ENCODE measurements at places on chromosomes 6 and 20.

GRCh38 chr20:63000958-63001357 lies 5.8 kb downstream of the BHLHE23 start:
- DNase-seq = no peak

DNA sequence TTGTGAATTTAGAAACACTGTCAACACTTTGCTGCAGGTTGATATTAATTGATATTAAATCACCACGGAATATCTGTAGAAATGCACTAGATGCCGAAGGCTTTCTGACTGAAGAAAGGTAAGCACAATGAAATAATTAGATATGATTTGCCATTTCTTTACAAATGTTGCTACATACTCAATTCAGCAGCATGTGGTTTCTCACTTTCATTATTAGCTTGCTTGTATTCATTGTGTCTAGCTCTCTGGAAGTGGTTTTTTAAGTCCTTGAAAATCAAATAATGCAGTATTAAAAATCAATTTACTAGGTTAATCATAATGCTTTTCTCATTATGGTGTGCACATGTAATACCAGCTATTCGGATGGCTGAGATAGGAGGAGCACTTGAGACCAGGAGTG lies 231.3 kb upstream of the MARCKS start:
- DNase-seq = no peak

DNA sequence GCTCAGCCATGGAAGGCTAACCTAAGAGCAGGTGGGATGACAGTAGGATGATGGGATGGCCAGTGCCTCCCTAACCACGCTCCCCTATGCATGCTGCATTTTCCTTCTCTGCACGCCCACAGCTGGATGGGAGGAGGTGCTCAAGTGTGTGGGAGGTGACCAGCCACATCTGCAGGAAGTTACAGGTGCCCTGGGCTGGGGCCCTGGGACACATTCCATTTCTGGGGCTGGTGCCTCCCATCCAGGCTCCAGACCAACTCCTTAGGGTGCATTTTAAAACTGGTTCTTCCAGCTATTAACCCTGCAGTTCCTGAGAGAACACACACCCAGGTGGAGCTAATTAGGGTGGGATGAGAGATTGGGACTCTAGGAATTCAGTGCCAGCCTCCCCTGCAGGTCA lies 135.3 kb upstream of the ARMC2 start:
- DNase-seq = no peak

GRCh38 chr6:136599329-136600011 lies 49.2 kb upstream of the MAP7 start:
- DNase-seq = no peak

- no peak for DNase-seq
Measured at GRCh38 chr6:12111363-12111670, 99.2 kb downstream of the HIVEP1 start.

DNA sequence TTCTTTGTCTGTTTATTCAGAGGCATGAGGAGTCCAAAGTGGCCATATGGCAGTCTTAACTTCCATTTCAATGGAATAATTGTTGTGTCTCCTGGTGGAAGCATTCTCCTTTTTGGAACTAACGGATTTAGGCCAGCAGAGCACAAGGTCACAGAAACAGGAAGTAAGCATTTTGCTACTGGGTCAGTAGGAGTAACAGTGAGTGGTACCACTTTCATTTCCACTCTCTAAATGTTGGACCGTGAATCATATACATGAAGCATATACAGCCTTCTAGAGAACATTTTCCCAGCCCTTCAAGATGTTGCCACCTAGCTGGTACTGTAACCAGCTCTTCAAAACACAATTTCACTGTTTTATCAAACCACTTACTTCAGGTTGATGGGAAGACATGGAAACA lies 182.8 kb downstream of the EYS start:
- no peak for DNase-seq

DNA sequence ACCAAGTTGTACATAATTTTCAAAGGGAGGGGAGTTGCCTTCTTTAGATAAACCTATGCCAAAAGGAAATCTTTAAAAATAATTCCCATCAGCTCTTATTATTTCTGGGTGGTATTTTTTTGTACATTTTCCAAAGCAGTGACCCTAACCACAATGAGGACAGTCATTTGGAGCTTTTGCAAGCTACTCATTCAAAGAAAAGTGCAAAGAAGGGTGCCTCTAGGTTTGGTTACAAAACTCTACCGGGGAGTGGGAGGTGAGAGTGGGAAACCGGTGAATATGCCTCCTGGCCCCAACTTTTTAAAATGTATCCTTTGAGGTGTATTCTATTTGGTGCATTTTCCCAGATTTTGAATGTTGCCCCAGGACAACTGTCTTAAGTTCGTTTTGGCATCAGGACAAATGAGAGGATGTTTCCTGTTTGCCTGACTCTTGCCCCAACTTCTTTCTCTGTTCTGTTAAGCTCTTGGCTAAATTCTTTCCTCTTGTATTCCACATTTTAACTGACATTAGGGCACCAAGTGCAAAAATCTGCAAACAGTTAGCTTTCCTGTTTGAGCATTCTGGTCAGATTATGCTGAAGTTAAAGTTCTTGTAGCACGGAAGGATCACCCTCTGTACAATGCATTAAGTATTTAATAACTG lies 78.9 kb downstream of the SLX4IP start:
- no peak for DNase-seq

- DNase-seq = no peak
Measured at GRCh38 chr6:17994019-17994418, 6.6 kb upstream of the KIF13A start.

GRCh38 chr20:10798811-10799210 lies 125.0 kb upstream of the JAG1 start:
- no peak for DNase-seq

GRCh38 chr20:16392346-16392745 lies 180.9 kb downstream of the KIF16B start:
- no peak for DNase-seq

GRCh38 chr20:22781869-22782268 lies 197.5 kb upstream of the FOXA2 start:
- DNase-seq = no peak

DNA sequence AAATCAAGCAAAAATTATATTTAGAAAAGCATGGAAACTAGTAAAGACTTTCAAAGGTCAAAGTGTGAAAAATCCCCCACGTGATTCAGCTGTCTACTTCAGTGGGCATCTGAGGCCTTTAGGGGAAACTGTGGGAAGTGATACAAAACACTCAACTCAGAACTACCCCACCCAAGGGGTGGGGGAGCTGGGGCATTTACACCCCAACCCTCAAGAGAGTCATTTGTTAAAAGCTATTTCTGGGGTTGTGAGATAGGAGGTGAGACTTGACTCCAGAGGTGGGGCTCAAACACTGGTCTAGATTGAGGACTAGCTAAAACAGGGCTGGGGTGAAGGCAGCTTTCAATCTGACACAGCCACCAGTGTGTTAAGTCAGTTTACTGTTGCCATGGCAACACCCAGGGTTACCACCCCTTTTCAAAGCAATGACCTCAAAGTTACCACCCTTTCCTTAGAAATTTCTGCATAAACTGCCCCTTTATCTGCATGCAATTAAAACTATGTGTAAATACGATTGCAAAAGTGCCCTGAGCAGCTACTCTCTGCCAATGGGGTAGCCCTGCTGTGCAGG lies 9.9 kb upstream of the GTSF1L start:
- no peak for DNase-seq

DNA sequence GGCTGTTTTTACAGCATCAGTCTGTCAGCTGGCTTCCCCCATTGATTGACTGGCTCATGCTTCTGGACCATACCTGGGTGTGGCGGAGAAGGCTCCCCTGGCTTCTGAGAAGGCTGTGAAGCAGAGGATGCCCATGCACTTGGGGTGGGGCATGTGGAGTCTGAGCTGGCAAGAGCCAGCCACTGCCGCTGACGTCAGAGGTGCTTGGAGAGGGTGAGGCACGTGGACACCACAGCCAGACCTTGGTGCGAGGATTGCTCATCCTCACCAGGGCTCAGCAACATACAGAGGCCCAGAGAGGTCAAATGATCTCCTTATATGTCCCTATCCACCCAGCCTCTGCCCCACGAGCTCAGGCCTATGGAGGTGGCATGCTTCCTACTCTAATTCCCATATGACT lies 211.2 kb upstream of the PMEPA1 start:
- no peak for DNase-seq
